Activated naive CD4-positive, alpha-beta T cell treated with anti-CD3 and anti-CD28 coated beads for 36 hours (primary cell): ENCODE measurements at places on chromosomes 3 and 15. TPM values are rescaled to one million over a fixed set of nuclear protein-coding genes. Genes with fewer than 3 reads are reported as not detected.

Gene GSK3B
- total RNA-seq: 25.9 TPM

Gene PIAS1
- total RNA-seq: 33.4 TPM

Gene ISL2
- total RNA-seq: not detected

DNA sequence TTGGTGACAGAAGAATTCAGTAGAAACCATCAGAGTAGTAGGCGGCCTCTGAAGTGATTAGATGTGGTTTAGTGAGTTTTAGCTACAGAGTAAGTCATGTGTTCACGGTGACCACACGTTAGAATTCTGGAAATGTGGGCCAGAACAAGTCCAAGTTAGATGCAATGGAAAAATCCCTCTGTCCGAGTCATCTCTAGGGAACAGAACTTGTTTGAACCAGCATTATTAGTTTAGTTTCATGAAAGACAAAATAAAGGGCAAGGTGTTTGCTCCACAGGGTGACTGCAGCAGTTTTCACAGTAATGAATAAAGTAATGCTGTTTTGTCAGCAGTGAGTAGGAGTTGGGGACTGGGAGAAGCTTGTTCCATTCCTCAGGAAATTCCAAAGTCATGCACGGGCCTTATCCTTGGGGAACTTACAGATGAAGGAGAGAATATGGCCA is 100.2 kb downstream of the CGNL1 start:
- DNase-seq: no peak

DNA sequence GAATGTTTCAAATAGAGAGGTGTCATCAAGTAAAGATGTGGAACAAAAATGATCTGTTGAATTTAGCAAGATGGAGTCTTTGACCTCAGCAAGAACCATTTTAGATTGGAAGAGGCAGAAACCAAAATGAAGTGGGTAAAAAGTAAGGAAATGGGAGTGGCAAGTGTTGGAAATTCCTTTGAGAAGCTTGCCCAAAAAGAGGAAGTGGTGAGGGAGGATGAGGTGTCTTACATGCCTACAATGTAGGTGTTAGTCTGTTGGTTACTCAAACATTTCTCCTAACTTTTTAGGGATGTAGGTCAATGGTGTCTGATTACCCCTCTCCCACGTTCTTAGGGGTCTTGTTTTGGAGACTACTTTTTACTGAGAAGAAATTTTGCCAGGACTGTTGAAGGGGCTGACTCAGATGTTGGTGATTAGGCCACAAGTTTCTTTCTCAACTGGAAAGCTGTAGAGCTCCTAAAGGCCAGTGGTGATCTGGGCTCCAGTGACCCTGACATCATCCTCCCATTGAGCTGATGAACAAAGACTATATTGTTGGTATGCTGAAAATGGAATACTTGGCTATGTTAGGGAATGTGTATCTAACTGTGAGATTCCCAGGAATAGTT is 5.1 kb downstream of the PPP2R3A start:
- DNase-seq: no peak

GRCh38 chr15:83769411-83769999 is 115.6 kb downstream of the ADAMTSL3 start:
- no peak for DNase-seq

DNA sequence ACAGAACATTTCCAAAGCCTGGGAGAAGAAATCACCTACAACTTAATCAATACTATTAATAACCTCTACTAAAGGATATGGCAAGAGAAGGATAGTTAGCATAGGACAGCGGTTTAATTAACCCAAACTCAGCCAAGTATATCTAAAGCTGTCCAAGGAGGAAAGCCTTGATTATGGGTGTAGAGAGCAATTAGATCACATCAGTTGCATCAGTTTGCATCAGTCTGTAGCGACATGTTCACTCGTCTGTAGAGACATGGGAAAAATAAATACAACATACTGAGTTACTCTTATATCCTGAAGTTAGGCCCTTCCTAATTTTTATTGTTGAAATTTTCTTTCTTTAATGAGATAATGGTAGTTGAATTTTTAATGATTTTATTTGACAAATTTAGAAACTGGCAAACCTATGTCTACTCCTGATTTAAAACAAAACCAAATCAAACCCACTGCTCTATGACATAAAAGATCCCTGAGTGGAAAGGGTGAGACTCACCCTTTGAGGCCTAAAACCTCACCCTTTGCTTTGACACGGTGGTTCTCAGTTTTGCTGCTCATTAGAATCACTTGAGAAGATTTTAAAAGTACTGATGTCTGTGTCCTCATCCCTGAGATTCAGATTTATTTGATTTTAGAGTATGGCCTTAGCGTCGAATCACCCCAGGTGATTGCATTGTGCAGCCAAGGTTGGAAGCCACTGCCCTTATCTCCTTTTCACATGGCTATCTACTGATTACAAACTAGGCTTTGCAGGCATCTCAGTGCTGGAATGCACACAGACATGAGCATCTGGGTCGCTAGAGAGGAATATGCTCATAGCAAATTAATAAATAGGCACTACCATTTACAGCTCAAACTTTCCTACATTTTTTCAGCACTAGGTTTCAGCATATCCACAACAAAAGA is 2.8 kb upstream of the CLRN1 start:
- no peak for DNase-seq

- no peak for DNase-seq
Observed at GRCh38 chr15:76191539-76192244, 119.6 kb downstream of the ETFA start.

- DNase-seq: no peak
Observed at GRCh38 chr3:101703169-101703568, 16.7 kb upstream of the RPL24 start.

GRCh38 chr15:78850941-78851755 is 21.5 kb upstream of the MORF4L1 start:
- DNase-seq: no peak

DNA sequence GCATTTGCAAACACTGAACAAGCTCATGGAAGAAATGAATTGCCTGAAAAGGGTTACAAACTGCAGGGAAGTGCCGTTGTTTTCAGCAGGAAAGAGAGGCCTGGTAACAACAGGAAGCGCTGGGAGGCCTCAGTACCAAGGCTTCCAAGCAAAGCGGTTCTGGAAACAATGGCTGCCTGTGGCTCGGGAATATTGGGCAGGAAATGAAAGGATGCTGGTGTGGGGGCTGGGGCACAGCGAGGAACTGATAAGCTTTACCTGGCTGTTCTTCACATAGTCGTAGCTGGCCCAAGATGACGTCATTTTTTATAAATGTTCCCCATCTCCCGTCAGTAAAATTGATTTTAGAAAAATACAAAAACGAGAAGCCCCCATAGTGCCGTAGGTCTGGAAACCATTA is 55.9 kb downstream of the ARHGAP31 start:
- DNase-seq: no peak
